ENCODE measurements at places on chromosomes 1 and 21.

GRCh38 chr1:155160128-155160527 lies 13.0 kb downstream of the KRTCAP2 start:
- DNase-seq, result no peak

GRCh38 chr1:156167536-156167935 lies 14.2 kb downstream of the SEMA4A start:
- DNase-seq, result no peak

DNA sequence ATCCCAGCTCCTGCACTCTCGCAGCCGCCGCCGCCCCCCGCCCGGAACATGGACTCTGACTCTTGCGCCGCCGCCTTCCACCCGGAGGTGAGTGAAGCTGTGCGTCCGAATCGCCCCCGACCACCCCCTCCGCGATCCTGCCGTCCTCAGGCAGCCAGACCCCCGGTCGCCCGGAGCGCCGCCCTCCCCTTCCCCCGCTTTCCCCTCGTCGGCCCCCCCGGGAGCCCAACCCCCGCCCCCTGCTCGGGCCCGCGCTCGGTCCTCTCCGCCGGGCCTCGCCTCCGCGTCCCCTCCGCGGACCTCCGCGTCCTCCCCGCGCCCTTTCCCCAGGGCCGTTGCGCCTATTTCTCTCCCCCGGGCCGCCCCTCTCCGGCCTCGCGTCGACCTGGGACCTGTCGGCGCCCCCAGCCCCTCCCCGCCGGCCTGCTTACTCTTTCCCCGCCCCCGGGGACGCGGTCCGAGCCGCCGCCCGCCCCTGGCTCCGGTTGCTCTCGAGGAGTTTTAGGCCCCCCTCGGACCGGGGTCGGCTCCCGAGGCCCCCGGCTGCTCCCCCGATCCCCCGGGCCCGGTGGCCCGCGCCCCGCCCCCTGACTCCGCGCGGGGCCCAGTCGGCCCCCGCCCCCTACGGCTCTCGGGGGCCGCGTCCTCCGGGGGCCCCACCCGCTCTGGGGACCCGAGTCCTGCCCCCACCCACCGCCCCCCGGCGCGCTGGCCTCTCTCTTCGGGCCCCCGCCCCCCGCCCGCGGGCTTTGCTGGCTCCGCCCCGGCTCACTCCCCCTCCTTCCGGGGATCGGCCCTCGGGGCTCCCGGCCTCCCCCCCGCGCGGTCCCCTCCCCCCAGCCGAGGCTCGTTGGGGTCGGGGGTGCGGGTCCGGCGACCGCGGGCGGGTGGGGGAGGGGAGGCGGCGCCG lies 743 bp downstream of the PHF13 start:
- DNase-seq, result no peak

- no peak for DNase-seq
These were observed 72.0 kb downstream of the ST6GALNAC5 start for GRCh38 chr1:76939050-76939816.

GRCh38 chr1:233575450-233575849 lies 38.5 kb upstream of the KCNK1 start:
- DNase-seq, result no peak

DNA sequence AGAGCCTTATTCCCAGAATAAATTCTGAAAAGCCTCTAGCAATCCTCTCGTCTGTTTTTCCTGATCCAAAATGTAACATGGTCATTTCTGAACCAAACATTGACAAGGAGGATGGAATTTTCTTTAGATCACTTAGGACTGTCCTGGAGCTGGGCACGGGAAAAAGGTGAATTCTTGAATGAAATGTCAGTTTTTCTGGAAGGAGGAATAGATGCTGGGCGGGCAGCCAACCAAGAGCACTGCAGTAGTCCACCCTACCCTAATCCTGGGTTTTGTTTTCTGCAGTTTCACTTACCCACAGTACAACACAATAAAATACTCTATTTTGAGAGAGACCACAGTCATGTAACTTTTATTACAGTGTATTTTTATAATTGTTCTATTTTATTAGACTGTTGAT lies 20.9 kb downstream of the RIT1 start:
- no peak for DNase-seq

DNA sequence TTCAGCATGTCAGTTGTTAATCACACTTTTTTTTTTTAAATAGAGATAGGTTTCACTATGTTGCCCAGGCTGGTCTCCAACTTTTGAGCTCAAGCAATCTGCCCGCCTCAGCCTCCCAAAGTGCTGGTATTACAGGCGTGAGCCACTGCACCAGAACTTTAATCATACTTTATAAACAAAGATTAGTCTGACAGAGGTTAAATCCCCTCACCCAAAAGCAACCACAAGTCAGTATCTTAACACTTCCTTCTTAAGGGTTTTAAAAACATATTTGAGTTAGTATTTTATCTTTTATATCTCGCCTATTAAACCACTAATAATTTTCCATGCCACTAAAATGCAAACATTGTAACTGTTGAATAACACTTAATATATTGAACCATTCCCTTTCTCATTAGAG lies 70.2 kb downstream of the COP1 start:
- no peak for DNase-seq

- no peak for DNase-seq
These were observed 10.2 kb upstream of the SH2D5 start for GRCh38 chr1:20742671-20743070.

- no peak for DNase-seq
These were observed 95.6 kb downstream of the ZNF644 start for GRCh38 chr1:90925928-90926869.

DNA sequence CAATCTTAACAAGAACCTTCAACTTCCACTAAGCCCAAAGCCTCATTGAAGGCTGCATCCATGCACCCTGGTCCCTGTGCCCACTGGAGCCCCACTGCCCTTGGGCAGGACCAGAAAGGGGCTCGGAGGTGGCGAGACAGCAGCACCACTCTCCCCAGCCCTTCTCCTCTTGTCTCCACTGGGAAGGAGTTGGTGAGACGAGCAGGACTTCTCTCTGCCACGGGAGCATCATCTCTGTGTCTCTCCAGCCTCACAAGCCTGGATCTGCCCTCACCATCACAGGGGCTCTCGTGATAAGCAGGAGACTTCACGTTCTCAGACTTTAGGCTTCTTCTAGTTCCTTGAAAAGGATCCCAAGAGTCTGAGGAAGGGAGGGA lies 7.2 kb upstream of the ETV3L start:
- DNase-seq, result no peak

- DNase-seq, result no peak
These were observed 298.1 kb upstream of the PLXNA2 start for GRCh38 chr1:208542309-208542708.

DNA sequence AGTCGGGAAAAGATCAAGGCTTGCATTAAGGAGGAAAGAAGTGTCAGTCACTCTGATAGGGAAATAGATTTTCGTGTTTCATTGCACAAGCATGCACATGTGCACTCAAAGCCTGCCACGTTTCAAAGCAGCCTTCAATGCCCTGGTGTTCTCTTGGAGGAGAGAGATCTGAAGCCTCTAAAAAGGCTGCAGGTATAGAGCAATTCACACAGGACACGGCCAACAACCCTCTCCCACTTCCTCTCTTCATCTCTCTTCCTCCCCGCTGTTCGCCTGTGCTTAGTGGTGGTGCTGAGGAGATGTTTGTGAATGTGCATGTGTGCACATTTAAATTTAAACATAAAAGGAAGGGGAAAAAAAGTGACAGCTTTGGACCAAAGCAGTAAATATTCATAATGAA lies 117.7 kb downstream of the NUF2 start:
- DNase-seq, result no peak

- DNase-seq, result no peak
These were observed 94.7 kb upstream of the GADD45A start for GRCh38 chr1:67590329-67590728.

GRCh38 chr1:26046246-26047095 lies 553 bp upstream of the SLC30A2 start:
- no peak for DNase-seq

DNA sequence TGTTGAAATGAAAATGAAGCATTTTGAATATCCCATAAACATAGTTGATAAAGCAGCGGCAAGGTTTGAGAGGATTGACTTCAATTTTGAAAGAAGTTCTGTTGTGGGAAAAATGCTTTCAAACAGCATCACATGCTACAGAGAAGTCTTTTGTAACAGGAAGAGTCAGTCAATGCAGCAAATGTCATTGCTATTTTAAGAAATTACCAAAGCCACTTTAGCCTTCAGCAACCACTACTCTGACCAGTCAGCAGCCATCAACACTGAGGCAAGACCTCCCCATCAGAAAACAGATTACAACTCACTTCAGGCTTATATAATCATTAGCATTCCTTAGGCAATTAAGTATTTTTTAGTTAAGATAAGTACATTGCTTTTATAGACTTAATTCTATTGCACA lies 33.8 kb upstream of the FCRL3 start:
- DNase-seq, result no peak

DNA sequence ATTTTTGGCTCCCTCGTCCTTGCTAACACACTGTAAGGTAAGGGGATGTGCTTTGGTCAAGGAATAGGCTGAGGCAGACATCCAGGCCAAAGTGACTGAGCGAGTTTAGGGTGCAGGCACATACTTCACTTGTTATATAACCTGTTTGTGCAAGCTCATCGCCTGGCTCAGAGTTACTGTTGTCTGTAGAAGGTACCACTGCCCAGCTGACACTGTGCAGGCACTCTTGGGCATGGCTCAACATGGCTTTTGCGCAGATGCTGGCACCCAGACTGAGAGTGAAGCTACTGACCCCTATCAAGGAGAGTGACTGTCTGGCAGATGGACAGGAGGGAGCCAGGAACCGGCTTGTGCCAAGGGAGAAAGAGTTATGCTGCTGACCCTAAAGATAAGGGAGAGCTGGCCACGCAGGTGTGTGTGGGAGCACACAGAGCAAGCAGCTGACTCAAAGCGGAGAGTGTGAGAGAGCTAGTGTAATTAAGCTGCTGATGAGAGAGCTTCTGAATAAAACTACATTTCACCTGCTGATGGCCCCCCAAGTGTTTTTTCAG lies 307.3 kb upstream of the USP24 start:
- no peak for DNase-seq

DNA sequence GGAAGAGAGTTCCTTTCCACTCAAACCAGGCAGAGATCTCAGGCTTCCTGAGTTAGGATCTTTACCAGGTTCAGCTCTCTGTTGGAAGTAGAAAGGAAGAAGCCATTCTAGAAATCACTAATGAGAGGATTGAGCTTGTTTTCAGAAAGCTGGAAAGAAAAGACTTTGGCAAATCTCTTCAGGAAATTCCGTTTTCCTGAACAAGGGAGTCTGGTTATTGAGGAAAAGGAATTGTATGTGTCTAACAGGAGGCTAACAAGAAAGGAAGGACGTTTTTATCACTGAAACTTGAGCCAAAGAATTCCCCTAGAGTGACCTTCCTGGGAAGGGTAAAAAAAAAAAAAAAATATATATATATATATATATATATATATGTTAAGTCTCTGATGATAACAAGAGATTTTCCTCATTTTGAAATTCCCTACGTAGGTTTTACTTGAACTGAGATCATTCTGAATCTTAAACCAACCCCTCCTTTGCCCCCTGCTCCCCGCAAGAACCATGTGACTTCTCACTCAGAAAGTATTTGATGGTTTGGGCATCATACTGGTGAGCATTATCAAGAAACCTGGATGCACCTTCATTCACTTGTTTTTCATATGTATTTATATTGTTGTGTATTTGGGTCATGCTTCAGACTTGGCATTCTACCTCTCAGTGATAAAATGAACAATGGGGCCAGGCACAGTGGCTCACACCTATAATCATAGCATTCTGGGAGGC lies 98.4 kb upstream of the BMP8A start:
- DNase-seq, result no peak

GRCh38 chr1:41509270-41509671 lies 24.8 kb upstream of the EDN2 start:
- DNase-seq, result no peak

DNA sequence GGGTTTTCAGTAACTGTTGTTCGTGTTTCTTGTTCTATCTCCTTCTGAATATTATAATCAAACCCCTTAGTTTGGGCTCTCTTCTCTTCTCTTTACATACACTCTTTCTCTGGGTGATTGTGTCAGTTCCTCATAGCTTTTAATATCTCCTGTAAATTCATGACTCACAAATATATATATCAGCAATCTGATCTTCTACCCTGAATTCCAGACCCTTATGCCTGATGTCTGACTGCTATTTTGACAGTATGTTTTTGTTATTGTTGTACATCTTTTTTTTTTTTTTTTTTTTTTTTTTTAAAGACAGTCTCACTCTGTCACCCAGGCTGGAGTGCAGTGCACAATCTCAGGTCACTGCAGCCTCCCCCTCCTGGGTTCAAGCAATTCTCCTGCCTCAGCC lies 70.8 kb upstream of the MPC2 start:
- no peak for DNase-seq

DNA sequence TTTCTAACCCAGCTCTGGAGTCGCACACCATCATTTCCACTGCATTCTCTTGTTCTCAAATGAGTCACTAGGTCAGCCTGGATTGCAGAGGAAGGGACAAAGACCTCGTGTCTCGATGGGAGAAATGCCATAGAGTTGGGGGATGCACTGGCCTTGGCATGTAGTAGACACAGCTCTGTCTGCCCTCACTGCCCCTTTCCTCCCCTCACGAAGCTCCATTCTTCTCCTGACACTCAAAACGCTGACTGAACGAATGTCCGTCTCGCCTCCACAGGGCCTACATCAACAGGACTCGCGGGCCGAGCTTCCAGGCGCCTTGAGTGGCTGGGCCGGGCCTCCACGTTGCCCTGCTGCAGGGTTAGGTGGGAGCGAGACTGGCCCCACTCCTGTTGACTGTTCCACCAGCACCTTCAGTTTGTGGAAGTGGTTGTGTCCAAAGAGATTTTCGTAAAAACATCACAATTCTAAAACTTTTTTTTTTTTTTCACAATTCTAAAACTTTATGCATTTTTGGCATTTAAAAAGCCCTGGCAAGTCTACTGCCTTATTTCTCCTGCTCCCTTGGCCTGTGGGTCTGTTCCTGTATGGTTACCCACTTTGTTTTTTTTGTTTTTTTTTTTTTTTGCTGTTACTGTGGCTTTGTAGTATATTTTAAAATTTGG lies 18.8 kb downstream of the PKNOX1 start:
- DNase-seq, result no peak

DNA sequence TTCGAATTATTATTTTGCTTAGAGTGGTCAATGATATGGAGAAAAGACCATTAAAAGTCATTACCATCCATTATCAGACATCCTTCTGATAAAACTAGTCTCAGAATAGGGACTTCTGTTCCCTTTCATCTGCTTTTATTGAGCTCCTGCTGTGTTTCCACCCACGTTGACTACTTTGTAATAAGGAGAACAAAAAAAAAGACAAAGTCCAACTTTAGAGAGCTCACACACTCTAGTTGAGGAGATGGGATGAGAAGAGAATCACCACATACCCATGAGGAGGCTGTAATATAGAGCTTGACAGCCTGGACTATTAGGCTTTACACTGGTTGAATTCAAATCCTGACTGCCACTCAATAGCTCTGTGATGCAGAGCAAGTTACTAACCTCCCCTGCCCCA lies 27.8 kb upstream of the ALDH9A1 start:
- DNase-seq, result no peak

DNA sequence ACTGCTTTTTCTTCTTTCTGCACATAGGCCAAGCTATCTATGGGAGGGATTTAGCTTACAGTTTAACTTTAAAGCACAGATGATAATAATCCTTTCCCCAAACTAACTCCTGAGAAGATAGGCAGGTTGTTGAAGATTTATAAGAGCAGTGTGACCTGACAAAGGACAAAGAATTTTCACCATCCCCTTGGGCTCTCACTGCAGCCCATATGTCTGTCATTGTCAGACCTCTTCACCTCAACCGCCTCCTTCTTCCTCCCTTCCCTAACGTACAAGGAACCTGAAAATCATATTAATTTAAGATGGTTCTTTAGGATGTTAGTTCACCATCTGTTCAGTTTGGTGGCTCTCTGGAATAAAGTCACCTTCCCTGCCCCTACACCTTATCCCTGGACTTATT lies 5.0 kb downstream of the RNU1-2 start:
- DNase-seq, result no peak

Measured in SHP77 (cell line).